ENCODE measurements at places on chromosomes 2 and 18. TPM values are rescaled to one million over a fixed set of nuclear protein-coding genes. Genes with fewer than 3 reads are reported as not detected.

The APLF gene
- total RNA-seq, result 11.8 TPM

The PLGLB1 gene
- total RNA-seq, result 9.4 TPM

DNA sequence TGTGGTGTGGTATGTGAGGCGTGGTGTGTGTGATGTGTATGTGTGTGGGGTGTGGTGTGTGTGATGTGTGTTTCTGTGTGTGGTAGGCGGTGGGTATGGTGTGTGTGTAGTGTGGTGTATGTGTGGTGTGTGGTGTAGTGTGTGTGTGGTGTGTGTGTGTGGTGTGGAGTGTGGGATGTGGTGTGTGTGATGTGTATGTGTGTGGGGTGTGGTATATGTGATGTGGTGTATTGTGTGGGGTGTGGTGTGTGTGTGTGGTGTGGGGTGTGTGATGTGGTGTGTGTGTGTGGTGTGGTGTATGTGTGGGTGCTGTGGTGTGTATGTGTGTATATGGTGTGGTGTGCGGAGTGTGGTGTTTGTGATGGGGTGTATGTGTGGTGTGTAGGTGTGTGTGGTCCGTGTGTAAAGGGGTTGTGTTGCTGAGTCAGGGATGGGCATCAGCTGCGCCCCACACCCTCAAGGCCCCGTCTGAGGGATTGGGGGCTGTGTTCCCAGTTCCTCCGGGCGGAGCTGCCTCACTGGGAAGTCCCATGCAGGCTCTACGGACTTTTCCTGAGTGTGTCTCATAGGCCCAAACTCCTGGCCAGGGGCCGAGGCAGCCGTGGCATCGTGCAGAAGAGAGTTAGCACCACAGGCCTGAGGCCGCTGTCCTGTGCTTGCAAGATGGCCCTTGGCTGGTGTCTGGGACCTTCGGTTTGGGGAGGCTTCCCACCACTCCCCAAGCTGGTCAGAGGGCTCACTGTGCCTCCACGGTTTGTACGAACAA, 18.2 kb upstream of the ARL4C start:
- no peak for DNase-seq

DNA sequence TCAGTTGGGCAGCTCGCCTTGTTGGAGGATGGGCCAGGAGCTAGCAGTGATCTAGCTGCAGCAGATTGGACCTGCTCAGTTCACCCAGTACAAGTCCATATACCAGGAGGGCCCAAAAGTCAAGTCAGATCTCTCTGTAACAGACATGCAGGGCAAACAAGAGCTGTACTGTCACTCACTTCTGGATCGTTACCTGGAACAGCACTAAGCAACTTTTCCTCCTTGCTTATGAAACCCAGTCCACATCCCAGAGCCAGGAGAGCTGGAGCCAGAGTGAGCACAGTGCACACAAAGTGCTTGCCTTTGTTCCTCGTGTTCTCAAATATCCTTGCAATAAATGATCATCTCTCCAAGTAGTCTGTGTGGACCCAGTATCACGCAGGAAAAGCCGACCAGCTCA, 244.1 kb upstream of the FOSL2 start:
- no peak for DNase-seq
